Activated T-helper 9 cell treated with anti-CD3 and anti-CD28 coated beads, Interleukin-2, amount 50 U/mL, for 16 hours (primary cell): ENCODE measurements at places on chromosomes 2 and 18.

DNA sequence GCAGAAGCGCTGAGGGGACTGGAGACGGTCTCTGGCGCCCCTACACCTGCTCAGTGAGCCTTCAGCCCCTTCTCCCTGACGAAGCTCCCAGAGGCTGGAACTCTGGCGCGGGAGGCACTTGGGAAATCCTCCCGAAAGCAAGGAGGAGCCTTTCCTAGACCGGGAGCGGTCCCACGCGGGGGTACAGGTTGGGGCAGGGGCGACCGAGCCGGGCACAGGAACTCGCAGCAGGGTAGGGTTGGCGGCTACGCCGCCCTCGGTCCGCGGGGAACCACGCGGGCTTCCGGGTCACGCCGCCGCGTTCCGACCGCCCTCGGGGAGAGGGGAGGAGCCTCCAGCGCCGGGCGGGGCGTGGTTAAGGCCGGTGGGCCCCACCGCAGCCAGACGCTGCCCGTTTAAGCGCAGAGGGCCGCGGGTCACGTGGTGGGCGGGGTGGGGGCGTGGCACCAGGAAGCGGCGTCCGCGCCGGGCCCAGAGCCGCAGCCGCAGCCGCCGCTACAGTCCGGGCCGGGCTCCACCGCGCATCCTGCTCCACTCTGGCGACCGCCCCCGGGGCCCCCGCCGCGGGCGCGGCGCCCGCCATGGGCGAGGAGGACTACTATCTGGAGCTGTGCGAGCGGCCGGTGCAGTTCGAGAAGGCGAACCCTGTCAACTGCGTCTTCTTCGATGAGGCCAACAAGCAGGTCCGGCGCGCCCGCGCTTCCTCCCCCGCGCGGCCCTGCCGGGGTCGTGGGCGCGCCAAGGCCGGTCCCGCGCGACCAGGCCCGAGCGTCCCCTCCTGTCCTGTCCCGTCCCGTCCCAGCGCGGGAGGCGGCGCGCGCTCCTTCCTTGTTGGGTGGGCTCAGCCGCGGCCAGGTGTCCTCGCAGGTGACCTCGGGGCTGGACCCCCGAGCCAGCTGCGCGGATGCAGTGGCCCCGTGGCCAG lies at the start of gene RMC1:
Gene RMC1, plus strand, starts transcription at position 474 of the 925 bp plus-strand sequence. Its CDS starts 108 bp downstream, at position 582.
- DNase-seq = peak; percentile 97

- DNase-seq = no peak
Observed at GRCh38 chr2:145110668-145111356, 590.9 kb upstream of the ZEB2 start.

- no peak for DNase-seq
Observed at GRCh38 chr2:202718614-202719013, 83.8 kb downstream of the FAM117B start.

DNA sequence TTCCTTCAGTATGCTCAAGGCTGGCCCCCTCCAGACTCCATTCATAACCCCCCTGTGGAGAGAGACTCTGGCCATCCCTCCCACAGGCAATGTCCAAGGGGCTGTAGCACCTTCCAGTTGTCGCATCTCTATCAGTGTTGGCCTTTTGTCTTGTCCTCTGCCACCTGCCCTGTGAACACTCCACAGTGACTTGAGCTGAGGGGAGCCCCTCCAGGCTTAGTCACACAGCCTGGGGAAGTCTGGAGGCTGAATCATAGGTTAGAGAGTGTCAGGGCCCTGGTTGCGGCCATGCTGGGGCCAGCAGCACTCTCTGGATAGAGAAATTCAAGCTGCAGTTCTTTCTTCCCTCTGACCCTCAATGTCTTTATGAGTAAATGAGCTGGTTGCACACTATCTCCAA lies 64.7 kb downstream of the GYPC start:
- DNase-seq = no peak

DNA sequence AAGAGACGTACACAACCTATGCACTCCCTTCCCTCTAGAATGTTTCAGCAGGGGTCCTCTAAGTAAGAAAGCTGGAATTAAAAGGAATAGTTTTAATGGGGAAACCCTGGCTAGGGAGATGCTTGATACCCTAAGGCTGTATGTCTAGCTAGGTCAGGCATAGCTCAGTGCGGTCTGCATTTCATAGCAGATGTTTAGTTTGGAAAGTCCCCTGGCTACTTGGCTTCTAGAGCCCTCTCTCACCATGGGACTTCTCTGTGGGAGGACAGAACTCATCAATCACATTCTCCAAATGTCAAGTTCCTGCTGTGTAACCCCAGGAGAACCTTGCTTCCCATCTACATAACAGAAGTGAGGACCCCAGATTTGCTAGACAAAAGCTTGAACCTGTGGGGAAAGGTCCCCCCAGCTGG lies 24.1 kb upstream of the ANXA4 start:
- DNase-seq = no peak

- no peak for DNase-seq
Observed at GRCh38 chr2:71072492-71072891, 4.0 kb downstream of the NAGK start.

GRCh38 chr18:9017167-9017904 lies 85.2 kb upstream of the NDUFV2 start:
- DNase-seq = peak; percentile 60

GRCh38 chr2:239866350-239866749 lies 158.8 kb downstream of the NDUFA10 start:
- no peak for DNase-seq

- DNase-seq = no peak
Observed at GRCh38 chr2:19035238-19035637, 323.2 kb downstream of the OSR1 start.

GRCh38 chr2:218745160-218745558 lies 34.5 kb downstream of the TTLL4 start:
- no peak for DNase-seq

GRCh38 chr2:25619185-25619584 lies 54.2 kb downstream of the DTNB start:
- DNase-seq = no peak

DNA sequence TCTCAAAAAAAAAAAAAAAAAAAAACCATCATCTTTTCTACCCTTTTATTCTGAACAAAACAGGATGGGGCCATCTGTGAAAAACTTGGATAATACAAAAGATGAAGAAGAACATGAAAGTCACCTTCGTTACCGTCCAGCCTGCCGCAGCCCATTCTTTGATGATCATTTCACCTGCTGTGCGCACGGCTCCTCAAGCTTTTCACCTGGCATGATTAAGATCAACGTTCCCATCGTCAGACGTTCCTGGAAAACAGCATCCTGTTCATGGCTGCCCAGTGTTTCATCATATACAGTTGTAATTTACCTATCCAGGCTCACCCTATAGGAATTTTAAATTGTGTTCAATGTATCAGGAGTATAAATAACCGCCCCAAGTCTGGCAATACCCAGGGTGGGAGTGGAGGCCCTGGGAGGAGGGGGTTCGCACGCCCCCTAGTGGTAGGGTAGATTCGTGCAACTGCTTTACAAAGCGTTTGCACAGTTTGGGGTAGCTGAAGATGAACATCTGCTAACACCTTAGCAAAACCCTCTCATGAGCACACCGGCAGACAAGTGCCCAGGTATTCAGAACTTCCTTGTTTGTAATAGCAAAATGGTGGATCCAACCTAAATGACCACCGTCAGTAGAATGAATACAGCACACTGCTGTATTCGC lies 49.0 kb upstream of the GLI2 start:
- no peak for DNase-seq

GRCh38 chr2:144325086-144325485 lies 194.8 kb downstream of the ZEB2 start:
- DNase-seq = peak; percentile 10
